ENCODE measurements at places on chromosomes 12 and 14.

DNA sequence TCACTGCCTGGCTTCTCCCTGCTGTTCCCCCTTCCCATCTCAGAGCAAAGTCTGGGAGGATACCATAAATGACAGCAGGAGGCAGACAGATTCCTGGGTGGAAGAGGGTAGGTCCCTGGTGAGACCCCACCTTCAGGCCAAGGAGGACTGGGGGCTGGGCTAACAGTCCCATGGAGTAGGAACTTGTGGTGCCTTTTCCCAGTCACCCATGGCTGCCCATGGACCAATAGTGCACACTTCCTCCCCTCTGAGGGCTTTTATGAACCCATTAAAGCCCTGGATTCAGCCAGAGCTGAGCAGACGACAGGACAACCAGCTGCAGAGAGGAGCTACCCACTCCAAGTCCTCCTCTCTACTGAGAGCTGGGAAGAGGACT, 36.6 kb upstream of the OR5AU1 start:
- DNase-seq = no peak

- no peak for DNase-seq
Measured at GRCh38 chr14:56857216-56857615, 46.9 kb upstream of the OTX2 start.

- DNase-seq = no peak
Measured at GRCh38 chr14:69664865-69665526, 53.6 kb downstream of the SUSD6 start.

DNA sequence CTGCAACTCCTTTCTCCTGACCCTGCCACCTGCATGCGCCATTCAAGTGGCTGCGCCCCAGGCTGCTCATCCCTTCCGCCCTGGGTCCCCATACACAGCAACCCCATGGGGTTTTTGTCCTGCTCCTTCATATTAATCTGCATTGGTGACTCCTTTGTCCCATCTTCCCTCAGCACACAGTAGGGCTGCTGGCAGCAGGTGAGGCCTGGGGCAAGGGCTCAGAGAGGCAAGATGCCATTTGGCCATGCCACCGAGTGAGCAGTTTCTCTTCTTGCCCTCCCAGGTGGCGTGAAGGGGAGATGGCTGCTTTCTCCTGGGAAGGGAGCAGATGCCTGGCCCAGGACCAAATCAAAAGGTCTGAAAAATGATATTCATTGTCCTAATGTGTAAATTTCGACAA, 9.1 kb downstream of the RTL1 start:
- no peak for DNase-seq

GRCh38 chr14:99564256-99564925, 39.6 kb downstream of the CCDC85C start:
- DNase-seq = peak; percentile 89

GRCh38 chr12:68749443-68749842, 3.5 kb downstream of the SLC35E3 start:
- DNase-seq = no peak

DNA sequence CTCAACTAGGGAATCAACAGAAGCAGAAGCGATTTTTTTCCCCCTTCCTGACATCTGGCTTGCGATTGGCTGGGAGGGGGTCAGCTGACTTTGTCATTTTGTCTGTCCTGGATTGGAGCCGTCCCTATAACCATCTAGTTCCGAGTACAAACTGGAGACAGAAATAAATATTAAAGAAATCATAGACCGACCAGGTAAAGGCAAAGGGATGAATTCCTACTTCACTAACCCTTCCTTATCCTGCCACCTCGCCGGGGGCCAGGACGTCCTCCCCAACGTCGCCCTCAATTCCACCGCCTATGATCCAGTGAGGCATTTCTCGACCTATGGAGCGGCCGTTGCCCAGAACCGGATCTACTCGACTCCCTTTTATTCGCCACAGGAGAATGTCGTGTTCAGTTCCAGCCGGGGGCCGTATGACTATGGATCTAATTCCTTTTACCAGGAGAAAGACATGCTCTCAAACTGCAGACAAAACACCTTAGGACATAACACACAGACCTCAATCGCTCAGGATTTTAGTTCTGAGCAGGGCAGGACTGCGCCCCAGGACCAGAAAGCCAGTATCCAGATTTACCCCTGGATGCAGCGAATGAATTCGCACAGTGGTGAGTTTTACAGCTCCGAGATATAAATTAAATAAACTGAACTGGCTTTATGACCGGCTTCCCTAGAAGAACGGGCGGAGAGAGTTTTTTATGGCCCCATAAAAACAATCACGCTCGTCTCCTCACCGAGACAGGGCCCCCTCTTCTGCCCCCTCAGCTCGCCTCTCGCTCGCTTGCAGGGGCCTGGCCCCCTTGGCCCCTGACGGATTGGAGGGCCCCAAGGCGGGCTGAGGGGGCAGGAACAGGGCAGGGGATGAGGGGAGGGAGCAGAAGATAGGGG, at the start of gene HOXC6:
Gene HOXC6 (plus strand): TSS at position 127 of the 888 bp plus-strand sequence. CDS start 82 bp downstream, at position 209.
- DNase-seq = no peak

DNA sequence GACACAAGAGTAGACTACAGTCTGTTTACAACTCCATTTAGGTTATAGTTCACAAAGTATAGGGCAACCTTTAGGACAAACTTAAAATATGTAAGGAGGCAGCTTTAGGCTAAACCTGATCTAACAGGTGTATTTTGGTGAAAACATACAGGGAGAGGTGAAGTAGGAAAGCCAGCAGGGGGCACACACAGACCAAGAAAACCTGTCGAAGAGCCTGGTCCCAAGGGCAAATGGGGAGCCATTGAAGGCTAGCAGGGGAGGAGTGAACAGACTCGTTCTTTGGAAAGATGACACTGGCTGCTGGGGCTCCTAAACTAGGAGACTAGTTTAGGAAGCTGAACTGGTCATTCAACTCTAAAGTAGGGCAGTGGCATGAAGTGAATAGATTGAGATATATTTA, 138.8 kb upstream of the WSCD2 start:
- peak; percentile 18 for DNase-seq

GRCh38 chr14:33210311-33210710, 271.6 kb downstream of the NPAS3 start:
- no peak for DNase-seq

GRCh38 chr14:71682337-71682736, 249.9 kb upstream of the RGS6 start:
- no peak for DNase-seq

DNA sequence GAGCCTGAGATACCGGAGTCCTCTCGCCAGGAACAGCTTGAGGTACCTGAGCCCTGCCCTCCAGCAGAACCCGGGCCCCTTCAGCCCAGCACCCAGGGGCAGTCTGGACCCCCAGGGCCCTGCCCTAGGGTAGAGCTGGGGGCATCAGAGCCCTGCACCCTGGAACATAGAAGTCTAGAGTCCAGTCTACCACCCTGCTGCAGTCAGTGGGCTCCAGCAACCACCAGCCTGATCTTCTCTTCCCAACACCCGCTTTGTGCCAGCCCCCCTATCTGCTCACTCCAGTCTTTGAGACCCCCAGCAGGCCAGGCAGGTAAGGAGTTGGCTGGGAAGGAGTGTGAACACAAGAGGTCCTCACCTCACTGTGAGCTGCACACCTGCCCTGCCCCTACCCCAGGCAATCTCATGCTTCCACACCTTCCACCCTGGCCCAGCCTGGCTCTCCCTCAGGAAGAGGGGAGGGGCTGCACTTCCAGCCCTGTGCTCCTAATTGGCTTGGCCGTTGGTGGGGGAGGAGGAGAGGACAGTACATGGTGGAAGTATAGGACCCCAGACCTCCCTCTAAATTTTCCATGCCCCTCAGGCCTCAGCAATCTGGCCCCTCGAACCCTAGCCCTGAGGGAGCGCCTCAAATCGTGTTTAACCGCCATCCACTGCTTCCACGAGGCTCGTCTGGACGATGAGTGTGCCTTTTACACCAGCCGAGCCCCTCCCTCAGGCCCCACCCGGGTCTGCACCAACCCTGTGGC, 6.2 kb downstream of the C1QL4 start:
- no peak for DNase-seq

GRCh38 chr12:75561921-75562320, 50.5 kb upstream of the KRR1 start:
- no peak for DNase-seq

- DNase-seq = no peak
Measured at GRCh38 chr12:49635656-49636055, 12.3 kb downstream of the PRPF40B start.

DNA sequence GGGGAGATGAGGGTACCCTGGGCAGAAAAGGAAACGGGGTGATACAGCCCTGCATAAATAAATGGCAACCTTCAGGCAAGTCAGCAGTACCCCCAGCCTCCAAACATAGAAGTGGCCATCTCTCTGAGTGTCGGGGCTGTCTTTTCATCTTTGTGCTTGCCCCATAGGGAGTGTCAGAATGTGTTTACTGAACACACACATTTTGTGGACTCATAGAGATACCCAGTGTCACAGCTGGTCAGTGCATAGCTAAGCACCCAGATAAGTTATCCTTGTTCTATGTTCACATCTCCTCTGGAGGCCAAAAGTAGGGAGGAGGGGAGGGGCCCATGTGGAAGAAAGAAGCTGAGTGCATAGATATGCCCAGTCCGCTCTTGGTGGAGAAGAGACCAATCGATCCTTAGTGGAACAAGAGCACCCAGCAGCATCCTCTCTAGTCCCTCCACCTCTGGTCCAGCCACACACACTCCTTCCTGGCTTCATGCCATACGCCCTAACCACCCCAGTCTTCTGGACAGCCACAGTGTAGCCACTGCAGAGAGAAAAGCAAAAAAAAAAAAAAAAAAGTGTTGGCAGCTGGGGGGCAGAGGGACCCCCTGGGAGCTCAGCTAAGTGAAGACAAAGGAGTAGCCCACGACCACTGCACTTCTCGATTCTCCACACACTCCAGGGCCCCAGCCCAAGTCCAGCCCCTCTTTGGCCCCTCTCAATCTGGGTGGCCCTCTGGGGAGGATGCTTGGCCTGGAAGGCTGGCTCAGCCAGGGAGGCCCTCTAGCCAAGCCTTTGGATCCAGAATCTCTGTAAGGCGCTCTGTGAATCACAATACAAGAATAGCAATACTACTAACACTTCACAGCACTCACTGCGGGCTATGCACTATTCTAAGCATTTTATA, 2.6 kb downstream of the ITGA7 start:
- no peak for DNase-seq

GRCh38 chr12:75996861-75997447, 34.6 kb downstream of the PHLDA1 start:
- no peak for DNase-seq

DNA sequence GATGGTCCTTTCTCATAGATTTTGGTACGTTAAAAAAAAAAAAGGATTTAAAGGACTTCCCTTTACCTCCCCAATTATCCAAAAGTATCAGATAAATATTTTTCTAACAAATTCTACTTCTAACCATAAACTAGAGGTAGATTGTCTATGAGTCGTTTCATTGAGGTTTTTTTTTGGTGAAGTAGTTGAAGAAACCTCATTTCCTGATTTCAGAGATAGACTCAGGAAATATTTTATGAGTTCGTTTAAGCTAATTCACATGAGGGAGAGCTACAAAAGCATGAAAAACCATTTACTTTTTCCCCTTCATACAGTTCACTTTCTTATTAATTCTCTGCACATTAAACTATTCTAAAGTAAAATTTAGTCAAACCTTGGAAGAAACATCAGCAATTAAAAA, 112.5 kb downstream of the RALGAPA1 start:
- no peak for DNase-seq

DNA sequence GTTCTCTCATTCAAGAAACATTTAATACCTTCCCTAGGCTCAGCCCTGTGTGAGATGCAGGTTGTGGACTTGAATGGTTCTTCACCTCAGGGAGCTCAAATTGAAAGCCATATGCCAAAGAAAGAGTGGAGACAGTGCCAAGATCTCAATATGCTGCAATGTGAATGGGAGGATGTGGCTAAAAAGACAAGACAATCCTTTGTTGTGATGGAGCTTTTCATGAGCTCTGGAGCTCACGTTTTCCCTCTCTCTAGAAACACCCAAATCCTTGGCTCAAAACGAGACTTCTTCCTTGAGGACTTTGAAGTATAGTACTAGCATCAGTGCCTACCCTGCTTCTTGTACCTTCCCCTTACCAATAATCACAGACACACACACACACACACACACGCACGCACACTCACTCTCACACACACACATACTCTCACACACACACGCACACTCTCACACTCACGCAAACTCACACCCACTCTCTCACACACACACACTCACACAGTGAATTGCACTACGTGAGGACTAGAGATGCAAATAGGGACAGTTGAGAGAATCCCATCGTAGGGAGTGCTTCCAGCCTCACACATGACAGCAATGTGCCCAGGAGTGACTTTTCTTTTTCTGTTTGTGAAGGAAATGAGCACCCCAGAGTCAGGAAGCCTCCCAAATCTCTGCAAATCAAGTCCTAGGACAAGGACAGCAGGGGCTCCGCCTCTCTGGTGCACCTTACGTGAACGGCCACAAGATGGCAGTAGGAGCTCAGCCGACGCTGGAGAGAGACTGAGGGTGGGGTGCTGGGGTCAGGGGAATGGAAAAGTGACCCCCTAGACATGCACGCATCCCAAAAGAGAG, 231.4 kb downstream of the PCNX1 start:
- no peak for DNase-seq

- no peak for DNase-seq
Measured at GRCh38 chr12:57720606-57721595, 17.6 kb downstream of the AGAP2 start.
